Stimulated activated CD4-positive, alpha-beta T cell treated with anti-CD3 and anti-CD28 coated beads, Interleukin-12 subunit alpha, Interleukin-12 subunit beta, amount 100 ng/mL, for 24 hours (primary cell): ENCODE measurements at places on chromosomes 16 and 17.

DNA sequence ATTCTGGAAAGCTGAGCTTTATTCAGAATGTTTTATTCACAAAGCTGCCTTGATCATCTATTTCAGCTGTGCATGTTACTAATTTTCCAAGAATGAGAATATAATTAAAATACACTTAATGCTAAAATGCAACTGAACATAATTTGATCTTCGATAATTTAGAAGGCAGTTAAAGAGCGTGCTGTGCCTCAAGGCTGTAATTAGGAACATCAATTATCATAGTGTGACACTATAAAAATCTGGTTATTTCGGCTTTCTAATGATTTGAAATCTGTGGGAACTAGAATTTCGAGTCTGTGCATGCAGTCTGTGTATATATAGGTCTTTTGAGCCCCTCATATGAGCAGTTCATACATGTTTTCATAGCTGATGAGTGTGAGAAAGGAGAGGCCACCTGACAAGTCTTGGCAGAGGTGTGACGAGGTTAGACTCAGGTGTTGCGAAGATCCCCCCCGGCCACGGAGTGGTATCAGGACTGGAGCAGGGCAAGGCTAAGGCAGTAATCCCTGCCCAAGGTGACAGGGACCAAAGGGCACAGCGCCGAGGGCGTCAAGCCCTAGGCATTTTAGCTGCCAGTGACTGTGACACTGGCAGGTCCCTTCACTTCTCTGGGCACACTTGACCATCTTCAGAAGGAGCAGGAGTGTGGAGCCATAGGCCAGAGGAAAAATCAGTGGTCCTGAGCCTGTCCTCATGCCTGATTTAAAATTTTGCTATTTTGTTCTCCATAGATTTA, 328.5 kb downstream of the SNX29 start:
- DNase-seq = no peak

DNA sequence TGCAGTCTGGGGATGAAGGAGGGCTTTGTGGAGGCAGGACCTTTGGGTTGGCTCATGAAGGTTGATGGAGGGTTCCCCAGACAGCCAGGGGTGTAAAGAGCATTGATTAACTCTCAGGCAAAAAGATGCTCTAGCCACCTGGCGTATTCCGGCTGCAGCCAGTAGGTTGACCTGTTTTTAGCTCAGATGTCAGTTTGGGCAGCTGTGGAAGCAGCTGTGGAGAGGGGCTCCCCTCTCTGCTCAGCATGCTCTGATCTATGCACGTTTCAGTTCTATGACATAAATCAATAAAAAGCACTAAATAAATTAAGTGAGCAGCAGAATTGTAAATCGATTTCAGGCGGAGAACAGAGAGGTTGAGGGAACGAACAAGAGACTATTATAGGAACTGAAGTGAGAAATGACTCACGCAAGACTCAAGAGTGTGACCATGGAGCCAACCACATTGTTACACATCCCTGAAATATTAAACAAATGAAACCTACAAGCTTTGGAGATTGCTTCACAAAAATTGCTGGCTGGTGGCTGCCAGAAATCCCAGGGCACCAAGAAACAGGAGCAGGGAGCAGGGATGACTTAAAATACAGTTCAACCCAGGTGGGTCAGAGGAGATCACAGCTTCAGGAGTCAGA, 111.9 kb downstream of the GSG1L start:
- DNase-seq = no peak

DNA sequence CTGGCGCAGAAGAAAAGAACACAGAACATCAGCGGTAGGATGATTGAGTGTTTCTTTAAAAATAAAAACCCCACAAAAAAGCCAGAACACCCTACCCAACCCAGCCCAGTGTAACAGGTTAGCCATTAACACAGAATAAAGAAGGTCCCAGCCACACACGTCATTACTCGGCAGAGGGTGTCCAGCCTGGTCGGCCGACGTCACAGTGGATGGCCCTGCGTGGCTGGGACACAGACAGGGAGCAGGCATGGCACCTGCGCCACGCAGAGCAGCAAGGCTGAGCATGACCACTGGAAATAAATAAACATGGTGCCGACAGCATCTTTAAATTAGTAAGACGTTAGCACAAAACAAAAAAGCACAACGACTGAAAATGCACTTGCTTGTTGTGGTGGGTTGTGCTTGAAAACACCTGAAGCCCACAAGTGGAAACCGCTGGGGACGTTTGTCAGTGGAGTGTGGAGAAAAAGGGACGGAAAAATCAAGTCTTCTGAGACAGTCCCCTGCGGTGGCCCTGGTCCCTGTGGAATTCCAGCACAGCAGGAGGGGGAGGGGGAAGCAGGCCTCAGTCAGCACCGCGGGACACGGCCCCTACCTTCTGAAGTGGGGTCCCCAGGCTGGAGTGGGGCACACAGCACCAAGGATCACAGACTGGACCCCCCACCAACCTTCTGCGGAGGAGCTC, 39.2 kb downstream of the SLC7A5 start:
- no peak for DNase-seq

GRCh38 chr17:40108970-40109824, 8.8 kb upstream of the NR1D1 start:
- no peak for DNase-seq

DNA sequence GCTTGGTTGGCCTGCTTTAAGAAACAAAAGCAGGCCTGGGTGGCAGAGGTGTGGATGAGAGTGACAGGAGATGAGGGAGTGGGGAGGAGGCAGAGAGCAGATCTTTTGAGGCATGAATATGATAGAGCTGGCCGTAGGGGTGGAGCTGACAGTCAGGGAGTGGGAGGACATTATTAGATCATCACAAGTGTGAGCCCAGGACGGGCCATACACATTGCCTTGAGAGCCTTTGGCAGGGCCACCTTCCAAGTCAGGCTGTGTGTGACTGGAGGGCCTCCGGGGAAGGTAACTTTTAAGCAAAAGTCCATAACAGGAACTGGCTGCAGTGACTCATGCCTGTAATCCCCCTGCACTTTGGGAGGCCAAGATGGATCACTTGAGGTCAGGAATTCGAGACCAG, 26.3 kb downstream of the GINS3 start:
- DNase-seq = no peak

DNA sequence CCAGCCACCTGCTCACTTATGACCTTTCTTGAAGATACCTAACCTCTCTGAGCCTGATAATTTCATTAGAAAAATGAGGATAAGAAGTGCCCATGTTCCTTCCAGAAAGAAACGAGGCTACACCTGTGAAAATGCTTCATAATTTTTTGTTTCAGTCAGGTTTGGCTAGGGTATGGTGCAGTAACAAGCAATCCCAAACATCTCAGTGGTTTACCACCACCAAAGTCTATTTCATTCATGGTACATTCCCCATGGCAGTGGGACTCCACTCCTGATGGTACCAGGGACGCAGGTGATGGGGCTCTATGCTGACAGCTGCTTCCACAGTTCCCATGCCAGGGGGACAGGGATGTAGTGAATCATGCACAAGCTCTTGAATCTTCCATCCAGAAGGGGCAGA, 147.6 kb upstream of the CES5A start:
- no peak for DNase-seq

GRCh38 chr17:81037798-81038733, 3.1 kb downstream of the BAIAP2 start:
- DNase-seq = no peak

GRCh38 chr17:50295021-50295420, 20.8 kb downstream of the TMEM92 start:
- DNase-seq = no peak

DNA sequence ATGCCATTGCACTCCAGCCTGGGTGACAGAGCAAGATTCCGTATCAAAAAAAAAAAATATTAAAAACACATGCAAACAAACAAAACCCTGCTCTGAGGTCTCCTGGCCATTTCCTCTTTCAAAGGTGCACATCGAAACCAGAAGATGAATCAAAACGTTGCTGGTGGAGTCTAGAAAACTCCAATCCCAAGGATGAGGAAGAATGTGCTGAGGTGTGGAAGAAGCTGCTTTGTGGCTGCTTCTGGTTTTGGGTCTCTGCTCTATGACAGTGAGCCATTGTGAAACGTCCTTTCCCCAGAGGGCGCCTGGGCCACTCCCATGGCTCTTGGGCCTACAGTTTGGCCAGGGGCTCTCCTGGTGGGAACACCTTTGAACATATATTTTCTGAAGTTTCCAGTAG, 112.6 kb downstream of the IRF8 start:
- no peak for DNase-seq

DNA sequence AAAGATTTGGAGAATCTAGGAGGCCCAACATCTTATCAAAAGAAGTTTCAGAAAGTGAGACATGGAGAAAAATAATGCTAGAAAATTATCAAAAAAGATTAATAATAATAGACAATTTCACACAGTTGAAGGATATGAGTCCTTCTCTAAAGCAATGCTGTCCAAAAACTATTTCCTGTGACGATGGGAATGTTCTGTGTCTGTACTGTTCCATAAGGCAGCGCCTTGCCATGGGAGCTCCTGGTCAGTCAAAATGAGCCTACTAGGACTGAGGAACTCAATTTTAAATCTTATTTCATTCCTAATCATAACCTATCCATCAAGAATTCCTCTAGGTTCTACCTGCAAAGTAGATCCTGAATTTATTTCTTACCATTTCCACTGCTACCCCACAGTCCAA, 49.0 kb downstream of the CACNG1 start:
- no peak for DNase-seq

DNA sequence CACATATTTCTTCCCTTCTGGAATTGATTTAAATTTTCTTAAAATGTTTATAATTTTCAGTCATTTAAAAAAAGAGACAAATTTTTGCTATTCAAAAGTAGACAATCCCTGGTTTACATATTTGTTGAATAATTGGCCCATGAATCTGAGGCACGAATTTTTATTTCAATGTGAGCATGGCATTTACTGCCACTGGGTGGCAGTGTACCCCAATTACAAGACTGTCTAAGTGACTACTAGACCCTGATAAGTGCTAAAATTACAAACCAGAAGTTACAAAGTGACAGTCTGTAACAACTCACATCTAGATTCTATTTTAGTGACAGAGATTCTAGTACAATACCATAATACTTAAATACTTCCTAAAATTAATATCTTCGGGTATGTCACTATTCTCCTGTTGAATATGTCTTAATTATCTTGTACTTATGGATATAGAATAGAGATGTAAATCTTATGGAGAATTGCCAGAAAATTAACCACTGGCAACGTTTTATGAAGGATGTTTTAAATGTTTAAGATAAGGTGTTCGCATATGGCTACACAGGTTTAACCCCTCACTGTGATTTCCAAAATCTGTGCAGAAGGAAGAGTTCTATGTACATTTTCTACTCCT, 235.8 kb downstream of the MAP2K4 start:
- DNase-seq = no peak

DNA sequence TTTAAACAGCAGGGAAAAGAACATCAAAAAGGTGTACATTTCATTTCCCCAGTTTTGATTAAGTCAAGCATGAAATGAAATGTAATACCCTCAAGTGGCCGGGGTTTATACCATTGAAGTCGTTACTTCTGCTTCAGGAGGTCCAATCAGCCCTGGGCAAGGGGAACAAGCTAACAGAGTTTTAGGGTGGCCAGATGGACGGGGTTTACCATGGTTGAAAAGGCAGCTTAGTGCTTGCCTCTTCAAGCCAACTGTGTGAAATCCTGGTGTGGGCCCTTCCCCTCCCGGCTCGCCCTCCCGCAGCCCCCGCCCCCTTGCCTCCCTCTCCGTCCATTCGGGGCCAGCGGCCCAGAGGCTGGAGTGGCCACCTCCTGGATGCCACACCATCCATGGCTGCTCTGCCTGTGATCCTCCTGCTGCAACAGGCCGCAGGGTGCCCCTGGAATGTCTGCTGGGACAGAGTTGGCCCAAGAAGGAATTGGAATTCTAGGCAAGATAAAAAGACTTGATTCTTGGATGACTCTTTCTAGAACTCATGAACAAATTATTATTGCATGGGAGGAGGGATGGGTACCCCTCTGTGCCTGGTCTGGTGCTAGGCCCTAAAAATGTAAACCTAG, 296.2 kb upstream of the IRX3 start:
- no peak for DNase-seq

DNA sequence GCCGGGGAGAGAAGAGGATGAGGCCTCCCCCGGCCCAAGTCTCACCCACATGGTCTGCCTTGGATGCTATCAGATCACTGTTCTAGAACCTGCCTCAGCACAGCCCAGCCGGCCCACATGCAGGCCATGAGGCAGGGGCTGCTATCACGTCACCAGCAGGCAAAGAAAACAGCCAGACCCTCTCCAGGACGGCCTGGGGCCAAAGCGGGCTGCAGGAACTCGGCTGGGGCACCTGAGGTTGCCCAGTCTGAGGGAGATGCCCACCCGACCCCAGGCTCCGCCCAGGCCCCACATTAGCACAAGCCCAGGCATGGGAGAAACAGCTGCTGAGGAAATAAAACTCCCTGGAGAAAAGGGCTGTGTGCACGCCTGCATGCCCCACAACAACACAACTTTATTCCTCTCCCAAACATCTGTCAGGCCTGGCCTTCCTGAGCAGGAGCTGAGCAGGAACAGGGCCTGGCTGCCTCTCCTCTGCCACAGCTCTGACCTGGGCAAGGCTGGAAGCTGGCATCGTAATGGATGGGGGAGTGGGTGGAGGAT, 6.7 kb upstream of the SMIM5 start:
- no peak for DNase-seq

- DNase-seq = no peak
Measured at GRCh38 chr17:80730739-80731138, 186.1 kb downstream of the RPTOR start.

DNA sequence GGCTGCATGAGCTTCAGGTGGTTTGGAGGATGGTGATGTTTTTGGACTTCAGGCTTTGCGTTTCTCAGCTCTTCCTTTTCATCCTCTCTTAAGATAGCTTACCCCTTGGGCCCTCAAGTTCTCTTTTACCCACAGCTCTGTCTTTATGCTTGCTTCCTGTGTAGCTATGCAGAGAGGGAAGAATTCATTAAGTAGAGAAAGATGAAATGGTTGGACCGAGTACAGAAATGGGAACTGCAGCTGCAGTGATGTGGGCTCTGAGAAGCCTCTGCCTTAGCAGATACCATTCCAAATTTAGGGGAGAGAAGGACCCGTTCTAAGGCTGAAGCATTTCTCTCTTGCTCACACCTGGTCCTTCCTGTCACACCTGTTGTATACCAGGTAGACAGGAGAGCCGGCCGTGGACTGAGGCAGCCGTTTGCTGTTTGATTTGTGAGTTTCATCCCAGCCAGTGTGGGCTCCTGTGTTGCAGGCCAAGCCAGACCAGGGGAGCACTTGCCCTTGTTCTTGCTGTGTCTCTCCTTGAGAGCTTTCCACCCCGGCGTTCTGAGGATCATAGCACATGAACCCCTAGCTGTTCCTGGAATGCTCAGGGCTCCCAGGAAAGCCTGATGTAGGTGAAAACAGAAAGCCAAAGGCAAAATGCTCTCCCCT, 392.7 kb downstream of the CPPED1 start:
- no peak for DNase-seq

GRCh38 chr16:89136931-89137330, 34.6 kb upstream of the CDH15 start:
- no peak for DNase-seq

DNA sequence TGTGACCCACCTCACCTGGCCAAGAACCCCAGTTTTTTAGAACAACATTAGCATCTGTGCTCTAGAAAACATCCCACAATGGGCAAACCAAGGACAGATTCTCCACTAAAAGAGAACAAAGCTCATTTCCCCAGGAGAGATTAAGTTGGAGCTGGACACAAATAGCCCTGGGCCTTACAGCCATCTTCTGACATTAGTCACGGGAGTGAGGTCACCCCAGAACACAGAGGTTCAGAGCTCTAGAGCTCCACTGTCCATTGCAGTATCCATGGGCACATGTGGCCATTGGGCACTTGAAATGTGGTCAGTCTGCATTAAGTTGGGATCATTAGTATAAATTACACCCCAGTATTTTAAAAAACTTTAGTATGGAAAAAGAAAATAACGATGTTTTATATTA, 47.6 kb upstream of the RBBP6 start:
- no peak for DNase-seq
